ENCODE measurements at places on chromosomes 2 and 18.

- DNase-seq, result no peak
These were observed 66.9 kb downstream of the LTBP1 start for GRCh38 chr2:33013684-33014110.

- DNase-seq, result no peak
These were observed 75.1 kb downstream of the RFTN2 start for GRCh38 chr2:197600306-197600705.

DNA sequence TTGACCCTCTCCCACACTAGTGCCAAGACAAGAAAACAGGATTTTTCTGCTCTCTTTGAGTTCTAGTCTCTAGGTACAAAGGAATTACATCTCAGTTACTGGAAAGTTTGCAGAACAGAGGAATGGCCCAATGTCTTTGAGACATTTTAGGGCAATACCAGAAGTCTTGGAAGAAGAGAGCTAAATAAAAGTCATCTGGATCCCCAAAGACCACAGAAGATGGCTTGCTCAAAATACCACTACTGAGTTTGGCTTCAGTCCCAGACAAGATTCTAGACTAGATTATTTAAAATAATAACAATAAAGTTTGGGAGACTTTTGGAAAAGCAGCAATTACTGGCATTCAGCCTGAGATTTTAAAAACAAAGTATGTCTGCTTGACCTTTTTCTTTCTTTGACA is 61.9 kb upstream of the HK2 start:
- no peak for DNase-seq

DNA sequence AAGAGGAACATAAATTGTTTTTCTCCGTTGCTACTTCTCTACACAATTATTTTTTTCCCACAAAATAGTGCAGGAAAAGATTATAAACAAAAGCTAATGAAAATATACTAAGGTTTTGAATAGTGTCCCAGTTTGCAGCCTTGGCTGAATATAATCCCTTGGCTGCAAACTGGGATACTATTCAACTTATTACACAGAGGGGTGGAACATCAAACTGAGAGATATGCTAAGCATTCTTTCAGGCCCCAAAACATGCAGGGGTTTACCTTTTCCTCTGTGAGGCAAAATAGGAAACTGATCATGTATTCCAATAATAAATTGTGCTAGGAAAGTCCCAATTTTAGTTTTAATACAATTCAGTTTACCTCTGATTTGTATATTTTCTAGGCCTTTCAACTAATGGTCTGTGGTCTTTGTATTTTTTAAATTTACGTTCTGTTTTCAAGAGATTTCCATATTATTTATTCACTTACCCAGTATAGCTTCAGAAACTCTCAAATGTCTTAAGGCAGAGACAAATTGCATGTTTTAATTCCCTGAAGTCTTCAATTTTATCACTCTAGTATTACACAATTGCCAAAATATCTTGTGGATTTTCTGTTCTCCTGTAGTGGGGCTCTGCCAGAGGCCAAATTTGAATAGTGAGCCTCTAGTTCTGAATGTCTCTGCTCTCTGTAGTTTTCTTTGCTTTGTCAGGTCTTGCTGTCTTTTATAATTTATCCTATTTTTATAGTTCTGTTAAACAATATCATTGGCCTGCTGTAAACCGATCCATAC is 63.9 kb downstream of the PPP1R1C start:
- DNase-seq, result no peak

- no peak for DNase-seq
These were observed 114.5 kb downstream of the ERBB4 start for GRCh38 chr2:212424082-212424481.

DNA sequence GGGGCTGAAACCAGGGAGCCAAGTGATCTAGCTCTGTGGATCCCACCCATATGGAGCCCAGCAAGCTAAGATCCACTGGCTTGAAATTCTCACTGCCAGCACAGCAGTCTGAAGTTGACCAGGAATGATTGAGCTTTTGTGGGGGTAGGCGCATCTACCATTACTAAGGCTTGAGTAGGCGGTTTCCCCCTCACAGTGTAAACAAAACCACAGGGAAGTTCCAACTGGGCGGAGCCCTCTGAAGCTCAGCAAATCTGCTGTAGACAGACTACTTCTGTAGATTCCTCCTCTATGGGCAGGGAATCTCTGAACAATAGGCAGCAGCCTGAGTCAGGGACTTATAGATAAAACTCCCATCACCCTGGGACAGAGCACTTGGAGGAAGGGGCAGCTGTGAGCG is 96.7 kb downstream of the CCDC148 start:
- no peak for DNase-seq

GRCh38 chr2:127086990-127087790 is 19.8 kb downstream of the BIN1 start:
- DNase-seq, result no peak

DNA sequence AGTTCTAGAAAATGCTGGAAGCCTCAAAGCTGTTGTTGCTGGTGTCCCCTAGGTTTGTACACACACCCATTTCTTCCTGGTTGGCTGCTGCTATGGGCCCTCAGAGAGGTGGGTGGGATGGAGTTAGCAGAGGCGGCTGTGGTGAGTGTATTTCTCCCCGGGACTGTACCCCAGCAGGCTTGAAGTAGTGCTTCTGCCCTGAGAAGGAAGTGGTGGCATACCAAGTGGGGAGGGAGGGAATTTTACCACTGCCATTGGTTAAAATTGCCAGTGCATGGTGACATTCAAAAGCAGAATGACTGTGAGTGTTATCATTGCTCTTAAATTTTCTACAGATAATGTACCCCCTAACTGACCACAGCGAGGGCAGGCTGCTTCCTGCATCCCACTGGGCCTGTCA is 125.6 kb upstream of the CAPN13 start:
- DNase-seq, result no peak
